Heart right ventricle (tissue), 16 donors: ENCODE measurements at places on chromosomes 3 and 15. TPM values are rescaled to one million over a fixed set of nuclear protein-coding genes. Genes with fewer than 3 reads are reported as not detected.

GRCh38 chr3:23324745-23325144 is 121.6 kb downstream of the UBE2E2 start:
- no peaks in the 10 kb centered on the region for H3K27me3 ChIP-seq
- H3K4me3 ChIP-seq: no peak overlapping the region
- H3K36me3 ChIP-seq: no peaks in the 10 kb centered on the region
- H3K27ac ChIP-seq: no peak overlapping the region

- no peak overlapping the region for H3K4me3 ChIP-seq
- no peak for DNase-seq
- no peak overlapping the region for H3K27ac ChIP-seq
- H3K36me3 ChIP-seq: no peaks in the 10 kb centered on the region
- no peaks in the 10 kb centered on the region for H3K27me3 ChIP-seq
Observed at GRCh38 chr3:195104340-195104739, 166.6 kb downstream of the XXYLT1 start.

DNA sequence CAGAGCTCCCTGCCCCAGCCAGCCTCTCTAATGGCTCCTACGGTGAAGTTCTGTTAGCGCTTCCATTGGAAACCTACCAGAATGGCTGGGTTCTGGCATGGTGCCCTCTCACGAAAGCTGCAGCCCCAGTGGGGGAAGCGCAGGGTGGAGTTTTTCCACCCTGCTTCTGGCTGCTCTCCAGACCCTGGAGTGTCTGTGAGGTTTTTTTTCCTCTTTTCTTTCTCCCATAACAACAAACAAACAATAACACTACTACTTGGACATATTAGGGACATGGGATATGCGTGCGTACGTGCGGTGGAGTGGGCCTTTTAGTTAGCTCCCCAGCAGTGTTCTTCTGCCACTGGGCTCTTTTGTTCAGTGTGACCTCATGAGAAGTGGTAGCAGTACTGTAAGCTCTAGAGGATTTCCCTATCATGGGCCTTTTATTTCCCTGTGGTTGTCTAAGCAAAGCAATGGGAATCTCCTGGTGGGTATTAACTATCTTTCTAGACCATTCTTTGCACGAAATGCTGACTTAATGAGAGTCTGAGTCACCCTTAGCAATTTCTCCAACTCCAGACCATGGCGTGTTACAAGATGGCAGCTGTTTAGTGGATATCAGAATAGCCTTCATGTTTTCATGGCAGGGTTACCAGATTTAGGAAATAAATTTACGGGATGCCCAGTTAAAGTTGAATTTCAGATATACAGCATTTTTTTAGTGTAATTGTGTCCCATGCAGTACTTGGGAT is 161.9 kb downstream of the FNDC3B start:
- no peaks in the 10 kb centered on the region for H3K27me3 ChIP-seq
- no peaks in the 10 kb centered on the region for H3K36me3 ChIP-seq
- DNase-seq: peak; percentile 92
- H3K4me3 ChIP-seq: no peak overlapping the region
- H3K4me1 ChIP-seq: peaks cover 61% of the 10 kb centered on the region

DNA sequence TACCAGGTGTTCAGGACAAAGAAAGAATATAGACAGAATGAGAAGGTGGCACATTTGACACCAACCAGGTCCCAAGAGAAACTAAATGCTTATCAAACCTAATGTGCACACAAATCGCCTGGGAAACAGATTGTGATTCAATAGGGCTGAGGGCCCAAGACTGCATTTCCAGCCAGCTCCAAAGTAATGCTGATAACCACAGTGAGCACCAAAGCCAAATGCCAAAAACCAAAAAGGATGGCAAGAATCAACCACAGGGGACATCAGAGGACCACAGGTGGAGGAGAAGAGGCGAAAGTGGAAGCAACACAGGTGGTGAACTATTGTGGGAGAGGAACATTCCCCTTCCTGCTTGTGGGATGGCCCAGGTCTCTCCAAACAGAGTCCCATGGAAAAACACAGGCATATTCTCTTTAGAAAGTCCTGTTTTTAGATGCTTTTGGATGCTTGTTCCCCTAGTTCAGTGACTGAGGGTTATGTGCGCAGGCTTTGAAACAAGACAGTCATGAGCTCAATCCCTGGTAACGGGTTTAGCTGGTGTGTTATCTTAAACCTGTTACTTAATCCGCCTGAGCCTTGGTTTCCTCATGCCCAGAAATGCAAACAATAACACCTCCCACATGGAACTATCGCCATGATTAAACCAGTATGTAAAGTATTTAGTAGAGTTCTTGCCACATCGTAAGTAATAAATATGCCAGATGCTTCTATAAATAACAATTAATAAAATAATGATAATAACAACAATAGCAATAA is 241.7 kb downstream of the ATP8B4 start:
- H3K4me1 ChIP-seq: peaks cover 17% of the 10 kb centered on the region
- no peak overlapping the region for H3K4me3 ChIP-seq
- peak overlapping the region; percentile 71 for H3K27ac ChIP-seq
- H3K36me3 ChIP-seq: no peaks in the 10 kb centered on the region
- no peak for DNase-seq
- no peaks in the 10 kb centered on the region for H3K27me3 ChIP-seq

GRCh38 chr3:50189274-50189673 is 2.1 kb upstream of the GNAT1 start:
- DNase-seq: peak; percentile 64
- no peaks in the 10 kb centered on the region for H3K36me3 ChIP-seq
- H3K4me1 ChIP-seq: peaks cover 23% of the 10 kb centered on the region
- no peak overlapping the region for H3K27ac ChIP-seq
- peaks cover 15% of the 10 kb centered on the region for H3K27me3 ChIP-seq
- H3K4me3 ChIP-seq: no peak overlapping the region

DNA sequence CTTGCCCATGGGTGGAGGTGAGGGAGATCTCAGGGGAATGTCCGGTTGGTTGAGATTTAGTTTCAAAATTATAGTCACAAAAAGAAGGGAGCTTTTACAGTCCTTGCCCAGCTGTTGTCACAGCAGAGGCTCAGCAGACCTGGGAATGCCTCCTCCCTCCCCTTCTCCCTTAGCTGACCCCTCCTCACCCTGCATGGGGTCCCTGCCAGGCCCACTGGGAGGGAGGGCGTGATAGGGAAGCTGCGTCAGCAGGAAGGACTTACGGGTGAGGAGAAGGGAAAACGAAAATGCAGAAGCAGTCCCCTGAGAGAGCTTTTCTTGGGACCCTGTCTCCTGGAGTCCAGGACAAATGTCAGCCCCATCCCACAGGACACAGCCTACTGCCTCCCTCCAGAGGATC is 18.9 kb downstream of the SCN5A start:
- H3K27me3 ChIP-seq: no peaks in the 10 kb centered on the region
- no peak for DNase-seq
- H3K4me3 ChIP-seq: no peak overlapping the region
- no peak overlapping the region for H3K27ac ChIP-seq

DNA sequence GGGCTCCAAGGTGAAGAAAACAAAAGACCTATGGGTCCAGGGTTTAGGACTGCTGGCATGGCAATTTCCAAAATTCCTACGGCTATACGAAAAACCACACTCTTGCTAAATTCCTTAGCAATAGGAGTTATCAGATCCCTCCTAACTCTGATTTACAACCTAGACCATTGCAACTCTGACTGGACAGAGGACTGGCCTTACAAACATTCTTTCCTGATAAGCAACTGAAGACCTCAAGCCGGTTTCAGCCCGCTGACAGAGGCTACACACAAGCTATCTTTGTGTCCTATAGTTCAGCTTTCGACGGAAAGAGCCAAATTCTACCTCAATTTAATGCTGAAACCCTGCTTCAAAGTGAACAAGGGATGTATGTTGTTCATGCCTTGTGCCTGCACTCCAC is 38.3 kb upstream of the AGBL1 start:
- H3K36me3 ChIP-seq: no peaks in the 10 kb centered on the region
- no peaks in the 10 kb centered on the region for H3K4me1 ChIP-seq
- peaks cover 52% of the 10 kb centered on the region for H3K27me3 ChIP-seq
- H3K27ac ChIP-seq: no peak overlapping the region
- DNase-seq: no peak

GRCh38 chr3:13581485-13582365 is 32.8 kb downstream of the FBLN2 start:
- peaks cover 16% of the 10 kb centered on the region for H3K4me1 ChIP-seq
- H3K27ac ChIP-seq: no peak overlapping the region
- peaks cover 3% of the 10 kb centered on the region for H3K27me3 ChIP-seq
- no peak overlapping the region for H3K4me3 ChIP-seq

The SPATA12 gene
- total RNA-seq: not detected
